ENCODE measurements at places on chromosomes 16 and 17.
A peak's percentile ranks its signal among the peaks of the same experiment; 100 is the strongest.

- DNase-seq = no peak
Measured at GRCh38 chr16:82776470-82777146, 149.8 kb downstream of the CDH13 start.

- DNase-seq = no peak
Measured at GRCh38 chr16:57178793-57179212, 7.0 kb downstream of the PSME3IP1 start.

DNA sequence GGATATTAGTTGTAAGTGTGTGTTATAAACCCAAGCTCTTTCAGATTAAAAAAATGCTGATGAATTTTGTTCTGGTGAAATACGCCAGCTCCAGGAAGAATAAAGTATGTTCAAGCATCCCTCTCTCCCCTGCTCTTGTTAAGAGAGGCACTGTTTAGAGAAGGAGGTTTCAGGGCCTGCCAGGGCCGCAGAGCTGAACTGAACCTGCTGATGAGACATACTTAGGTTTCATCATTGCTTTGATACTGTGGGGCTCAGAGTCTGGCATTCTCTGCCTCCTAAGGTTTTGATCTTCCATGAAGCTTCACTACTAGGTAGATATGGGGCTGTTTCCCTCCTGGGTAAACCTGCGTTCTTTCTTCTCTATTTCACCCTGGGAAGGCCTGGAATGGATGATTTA is 175.3 kb upstream of the FAM20A start:
- DNase-seq = no peak

- no peak for DNase-seq
Measured at GRCh38 chr16:36336-36984, 16.9 kb downstream of the POLR3K start.

DNA sequence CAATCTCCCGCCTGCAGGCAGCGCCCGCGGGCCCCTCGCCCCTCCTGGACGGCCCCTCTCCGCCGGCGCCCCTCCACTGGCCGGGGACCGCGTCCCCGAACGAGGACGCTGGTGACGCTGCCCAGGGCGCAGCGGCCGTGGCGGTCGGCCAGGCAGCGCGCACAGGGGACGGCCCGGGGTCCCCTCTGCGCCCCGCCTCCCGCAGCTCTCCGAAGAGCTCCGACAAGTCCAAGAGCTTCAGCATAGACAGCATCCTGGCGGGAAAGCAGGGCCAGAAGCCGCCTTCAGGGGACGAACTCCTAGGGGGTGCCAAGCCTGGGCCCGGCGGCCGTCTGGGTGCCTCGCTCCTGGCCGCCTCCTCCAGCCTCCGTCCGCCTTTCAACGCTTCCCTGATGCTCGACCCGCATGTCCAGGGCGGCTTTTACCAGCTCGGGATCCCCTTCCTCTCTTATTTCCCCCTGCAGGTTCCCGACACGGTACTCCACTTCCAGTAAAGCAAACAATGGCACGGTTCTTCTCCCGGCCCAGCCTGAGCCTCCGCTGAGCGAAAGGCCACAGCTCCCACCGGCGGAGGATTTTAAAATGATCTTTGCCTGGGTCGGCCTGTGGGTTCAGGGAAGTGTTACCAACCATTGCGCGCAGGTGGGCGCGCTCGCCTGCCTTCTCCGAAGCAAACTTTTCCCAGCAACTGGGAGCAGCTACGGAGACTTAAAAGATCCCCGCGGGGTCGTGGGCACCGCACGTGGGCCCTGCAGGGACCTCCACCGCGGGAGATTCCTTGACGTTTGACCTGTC is 1.1 kb downstream of the FOXL1 start:
- DNase-seq = no peak

- DNase-seq = peak; percentile 82
Measured at GRCh38 chr17:76142039-76142584, 1.1 kb upstream of the FOXJ1 start.

- no peak for DNase-seq
Measured at GRCh38 chr16:55325458-55326109, 1.6 kb downstream of the IRX6 start.

Measured in D341Med (cell line).